Osteoblast (primary cell): ENCODE measurements at places on chromosomes 1 and 21.

DNA sequence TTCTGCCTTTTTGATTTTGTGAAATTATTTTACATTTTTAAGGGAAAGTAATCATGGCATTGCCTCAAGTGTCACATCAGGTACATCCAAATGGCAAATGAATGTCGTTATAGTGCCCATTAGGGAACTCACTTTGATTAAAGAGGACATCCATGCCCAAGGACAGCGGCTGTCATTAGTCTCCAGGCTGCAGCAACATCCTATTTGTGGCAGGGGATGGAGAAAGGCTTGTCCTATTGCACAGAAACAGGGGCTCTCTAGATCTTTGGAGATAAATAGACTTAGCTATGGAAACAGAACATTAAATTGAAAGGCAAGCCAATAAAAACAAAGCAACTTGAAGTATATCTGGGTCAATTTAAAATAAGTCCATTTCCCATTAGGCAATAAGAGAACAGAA, 439.3 kb downstream of the NEGR1 start:
- no peak for DNase-seq

DNA sequence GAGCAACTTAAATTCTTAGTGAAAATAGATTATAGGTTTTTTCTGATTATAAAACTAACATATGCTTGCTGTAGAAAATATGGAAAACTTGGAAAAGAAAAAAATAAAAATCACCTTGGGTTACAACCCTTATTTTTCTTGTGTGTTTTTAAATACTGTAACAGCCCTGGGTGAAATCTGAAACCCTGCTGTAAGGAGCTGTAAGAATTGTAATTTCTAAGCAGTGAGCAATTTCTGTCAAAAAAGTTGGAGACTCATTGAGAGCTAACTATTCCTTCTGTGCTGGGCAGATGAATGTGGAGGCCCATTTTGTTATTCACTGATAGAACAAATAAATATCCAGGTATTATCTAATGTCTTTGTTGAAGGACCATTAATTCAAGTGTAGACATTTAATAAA, 42.6 kb downstream of the ADCY10 start:
- no peak for DNase-seq

GRCh38 chr1:27864264-27864895, 8.0 kb upstream of the THEMIS2 start:
- peak; percentile 67 for DNase-seq

- no peak for DNase-seq
Measured at GRCh38 chr1:98078596-98078995, 157.8 kb upstream of the DPYD start.
